CD8-positive, alpha-beta memory T cell (primary cell): ENCODE measurements at places on chromosomes 13 and 19. TPM values are rescaled to one million over a fixed set of nuclear protein-coding genes. Genes with fewer than 3 reads are reported as not detected.

Gene ZNF223
- 2.7 TPM for polyA plus RNA-seq

Gene PCDH17
- polyA plus RNA-seq = not detected

Gene NKPD1
- 0.20 TPM for polyA plus RNA-seq

- no peak for DNase-seq
These were observed 90.8 kb downstream of the TSHZ3 start for GRCh38 chr19:31258211-31259052.

GRCh38 chr13:108313382-108313781, 43.9 kb downstream of the TNFSF13B start:
- DNase-seq = no peak

DNA sequence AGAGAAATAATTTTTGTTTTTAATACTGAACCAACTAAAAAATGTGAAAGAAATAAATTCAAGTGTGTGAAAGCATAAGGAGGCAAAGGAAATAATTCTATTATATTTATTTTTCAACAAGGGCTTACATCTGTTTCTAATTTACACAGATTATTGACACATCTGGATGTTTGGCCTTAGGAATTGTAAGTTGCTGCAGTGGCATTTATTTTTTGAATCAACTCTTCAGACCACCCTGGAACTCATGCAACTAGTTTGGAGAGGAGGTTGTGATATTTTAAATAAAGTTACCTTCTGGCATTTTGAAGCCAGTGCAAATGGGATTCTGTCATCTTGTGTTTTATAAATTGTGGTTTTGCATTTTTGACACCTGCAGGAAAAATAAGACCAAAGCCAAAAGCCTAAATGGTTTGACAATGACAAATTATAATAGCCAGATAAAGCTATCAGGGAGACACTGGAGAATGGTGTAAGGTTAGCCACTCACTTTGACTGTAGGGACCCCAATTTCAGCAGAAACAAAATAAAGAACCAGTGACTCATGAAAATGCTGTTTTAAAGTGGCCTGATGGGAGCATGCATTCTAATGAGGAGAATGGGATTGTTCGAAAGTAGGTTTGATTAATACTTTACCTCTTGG, 192.9 kb downstream of the KLF5 start:
- DNase-seq = no peak

- no peak for DNase-seq
These were observed 716.7 kb downstream of the DIAPH3 start for GRCh38 chr13:59447031-59447430.

GRCh38 chr19:38877781-38878574, at the start of gene RINL:
TSS of gene RINL (minus strand) at chr19:38878275. CDS start at chr19:38876742, 1,533 bp downstream.
- peak; percentile 66 for DNase-seq

- no peak for DNase-seq
These were observed 111.2 kb upstream of the CLDN10 start for GRCh38 chr13:95441326-95441725.

DNA sequence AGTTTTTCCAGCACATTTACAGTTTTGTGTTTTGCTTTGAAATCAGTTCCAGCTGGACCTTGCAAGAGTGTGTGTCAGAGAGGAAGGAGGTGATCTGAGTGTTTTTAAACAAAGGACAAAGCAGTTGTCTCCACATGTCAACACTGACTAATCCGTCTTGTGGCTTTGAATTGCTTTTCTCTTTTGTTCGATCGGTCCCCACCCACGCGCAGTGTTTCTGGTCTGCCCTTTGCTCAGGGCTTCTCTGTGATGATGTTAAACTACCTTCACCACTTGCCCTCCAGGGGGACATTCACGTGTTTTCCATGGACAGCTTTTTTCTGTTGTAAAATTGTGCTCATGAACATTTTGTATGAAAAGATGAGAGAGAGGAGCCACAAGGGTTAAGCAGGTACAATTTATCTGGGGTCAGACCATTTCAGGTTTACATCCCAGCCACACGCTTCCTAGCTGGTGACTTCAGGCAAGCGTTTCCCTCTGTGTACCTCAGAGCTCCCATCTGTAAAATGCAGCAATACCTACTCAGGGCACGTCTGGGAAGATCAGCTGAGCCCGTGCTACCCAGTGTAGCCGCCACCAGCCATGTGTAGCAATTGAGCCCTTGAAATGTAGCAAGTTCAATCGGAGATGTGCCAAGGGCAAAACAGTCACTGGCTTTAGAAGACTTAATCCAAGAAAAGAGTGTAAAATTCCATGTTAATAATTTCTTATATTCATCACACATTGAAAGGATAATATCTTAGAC, 13.5 kb upstream of the PLA2G4C start:
- no peak for DNase-seq

- no peak for DNase-seq
These were observed 4.7 kb upstream of the GJB2 start for GRCh38 chr13:20197361-20197834.

GRCh38 chr19:16078759-16079707, 2.7 kb downstream of the TPM4 start:
- peak; percentile 68 for DNase-seq

DNA sequence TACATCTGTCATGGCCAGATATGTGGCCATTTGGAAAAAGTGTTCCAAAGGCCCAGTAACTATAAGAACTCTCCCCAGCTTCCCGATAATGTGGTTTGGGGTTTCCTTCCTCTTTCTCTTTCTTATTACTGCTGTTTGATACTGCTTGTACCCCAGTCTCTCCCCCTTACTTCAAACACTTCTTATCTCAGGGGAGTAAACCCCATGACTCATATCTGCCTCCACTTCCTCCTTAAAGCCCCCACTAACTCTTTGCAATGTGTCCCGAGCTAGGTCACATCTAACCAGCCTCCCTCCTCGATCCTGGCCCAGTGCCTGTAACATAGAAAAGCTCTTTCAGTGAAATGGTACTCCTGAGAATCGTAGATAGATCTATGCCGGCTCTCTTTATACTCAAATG, 82.4 kb upstream of the STARD13 start:
- DNase-seq = no peak

- no peak for DNase-seq
These were observed 90.6 kb downstream of the KL start for GRCh38 chr13:33106656-33107360.

DNA sequence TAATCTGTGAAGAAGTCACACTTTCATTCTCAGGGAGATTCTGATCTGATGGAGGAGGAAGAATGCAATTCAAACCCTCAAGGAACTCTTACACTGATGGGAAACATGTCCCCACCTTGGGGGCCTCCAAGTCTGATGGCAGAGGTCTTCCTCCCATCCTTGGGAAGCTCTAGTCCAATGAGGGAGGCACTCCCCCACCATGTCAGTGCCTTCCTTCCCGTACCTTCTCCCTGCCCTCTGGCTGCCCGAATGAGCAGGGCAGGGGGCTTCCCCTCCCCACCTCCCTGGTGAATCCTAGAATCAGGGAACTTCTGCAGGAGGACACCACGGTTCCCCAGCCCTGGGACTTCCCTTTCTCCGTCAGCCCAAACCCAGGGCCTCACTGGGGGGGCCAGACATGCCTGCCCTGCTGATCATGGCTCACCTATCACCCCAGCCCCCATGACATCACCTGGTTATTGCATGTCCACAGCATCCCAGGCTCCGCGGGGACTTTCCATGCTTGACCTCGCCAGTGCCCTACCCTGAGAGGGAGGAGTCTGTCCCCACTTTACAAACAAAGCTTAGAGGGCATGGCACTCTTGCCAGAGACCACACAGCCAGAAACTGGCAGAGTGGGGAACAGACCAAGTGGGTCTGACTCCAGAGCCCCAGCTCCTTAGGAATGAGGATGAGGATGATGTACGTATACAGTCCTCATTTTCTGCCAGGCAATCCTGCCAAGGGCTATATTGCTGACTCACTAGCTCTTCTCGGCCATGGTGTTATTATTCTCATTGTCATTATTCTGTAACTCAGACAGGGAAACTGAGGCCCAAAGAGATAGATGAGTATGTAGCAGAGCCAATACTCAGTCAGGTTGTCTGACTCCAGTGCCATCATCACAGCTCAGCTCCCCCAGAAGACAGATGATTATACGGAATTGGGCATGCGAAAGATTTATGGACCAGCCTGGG, 9.6 kb upstream of the BCL3 start:
- DNase-seq = no peak

GRCh38 chr13:30978981-30979956, 46.8 kb downstream of the TEX26 start:
- peak; percentile 2 for DNase-seq

DNA sequence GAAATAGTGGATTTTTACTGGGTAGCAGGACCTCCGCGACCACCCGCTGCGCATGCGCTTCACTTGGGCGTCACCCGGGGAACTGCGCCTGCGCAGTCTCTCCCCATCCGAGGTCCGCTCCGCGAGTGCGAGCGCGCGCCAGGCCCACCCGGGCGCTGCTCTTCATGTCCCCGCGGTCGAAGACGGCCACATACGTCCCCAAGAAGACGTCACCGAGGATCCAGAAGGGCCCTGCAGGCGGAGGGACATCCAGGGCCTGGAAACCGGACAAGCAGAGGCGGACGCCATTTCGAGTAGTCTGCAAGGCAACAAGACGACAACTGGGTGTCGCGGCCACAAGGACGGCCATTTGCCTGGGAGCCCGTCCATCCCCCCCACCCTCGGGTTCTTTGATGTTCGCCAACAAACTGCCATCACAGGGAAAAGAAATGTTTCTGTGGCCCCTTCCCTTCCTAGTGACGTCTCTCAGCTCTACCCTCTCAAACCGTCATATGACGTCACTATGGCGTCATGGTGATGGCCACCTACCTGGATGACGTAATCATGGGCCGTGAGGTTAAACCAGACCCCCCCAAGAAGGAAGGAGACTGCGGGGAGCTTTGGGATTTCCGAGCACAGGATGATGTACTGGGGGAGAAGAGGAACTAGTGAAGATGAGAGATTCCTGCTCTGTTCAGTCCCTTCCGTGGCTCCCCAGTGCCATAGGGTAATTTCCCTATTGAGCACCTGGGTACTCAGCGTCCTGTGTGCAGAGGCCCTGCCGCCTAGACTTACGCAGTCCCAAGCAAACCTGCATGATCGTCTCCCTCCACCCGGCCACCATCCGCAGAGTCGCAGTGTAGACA, 6.7 kb downstream of the NAPSA start:
- DNase-seq = peak; percentile 84

DNA sequence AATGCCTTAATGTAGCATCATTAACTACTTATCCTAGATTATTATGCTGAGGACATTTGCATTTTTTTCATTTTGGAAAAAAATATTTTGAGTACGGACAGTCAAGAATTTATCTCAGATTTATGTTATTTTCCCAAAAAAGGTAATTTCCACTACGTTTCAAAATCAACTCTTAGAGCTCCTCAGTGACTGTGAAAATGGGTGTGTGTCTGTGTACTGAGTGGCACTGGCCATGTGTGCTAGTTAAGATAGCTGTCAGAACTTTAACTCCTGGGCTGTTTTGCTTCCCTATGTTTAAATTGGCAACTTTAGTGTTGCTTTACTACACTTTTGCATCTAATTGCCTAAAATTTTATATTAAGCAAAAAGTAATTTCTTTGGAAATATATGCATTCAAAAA, 927.4 kb downstream of the EFNB2 start:
- DNase-seq = no peak
